ENCODE measurements at places on chromosomes 12 and 14.
A peak's percentile ranks its signal among the peaks of the same experiment; 100 is the strongest.

GRCh38 chr12:121775501-121775900, 18.0 kb downstream of the RHOF start:
- H3K4me3 ChIP-seq, result no peak overlapping the region
- peaks cover 1% of the 10 kb centered on the region for H3K27me3 ChIP-seq
- no peaks in the 10 kb centered on the region for H3K36me3 ChIP-seq
- no peak for DNase-seq

DNA sequence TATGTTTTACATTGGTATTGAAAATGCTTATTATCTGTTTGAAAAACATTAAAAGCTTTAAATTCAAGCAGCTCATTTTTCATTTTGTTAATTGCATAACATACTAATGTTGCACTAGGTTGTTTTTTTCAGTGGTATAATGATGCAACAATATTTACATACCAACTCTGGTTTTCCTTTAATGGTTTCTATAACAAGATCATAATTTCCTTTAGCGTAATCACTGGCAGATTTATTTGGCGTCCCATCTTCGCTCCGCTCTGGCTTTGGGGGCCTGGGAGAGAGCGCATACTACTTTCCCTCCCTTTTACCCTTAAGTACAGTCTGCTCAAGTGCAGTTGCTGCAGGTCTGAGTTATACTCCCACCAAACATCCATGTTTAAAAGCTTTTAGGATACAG, 574.1 kb downstream of the PRKD1 start:
- no peaks in the 10 kb centered on the region for H3K36me3 ChIP-seq
- H3K4me3 ChIP-seq, result no peak overlapping the region
- H3K4me1 ChIP-seq, result no peaks in the 10 kb centered on the region
- H3K27ac ChIP-seq, result no peak overlapping the region
- DNase-seq, result no peak
- no peaks in the 10 kb centered on the region for H3K27me3 ChIP-seq

- H3K27ac ChIP-seq, result no peak overlapping the region
- no peaks in the 10 kb centered on the region for H3K4me1 ChIP-seq
- no peak overlapping the region for H3K4me3 ChIP-seq
- H3K36me3 ChIP-seq, result no peaks in the 10 kb centered on the region
Observed at GRCh38 chr12:94202245-94203180, 54.1 kb downstream of the PLXNC1 start.

DNA sequence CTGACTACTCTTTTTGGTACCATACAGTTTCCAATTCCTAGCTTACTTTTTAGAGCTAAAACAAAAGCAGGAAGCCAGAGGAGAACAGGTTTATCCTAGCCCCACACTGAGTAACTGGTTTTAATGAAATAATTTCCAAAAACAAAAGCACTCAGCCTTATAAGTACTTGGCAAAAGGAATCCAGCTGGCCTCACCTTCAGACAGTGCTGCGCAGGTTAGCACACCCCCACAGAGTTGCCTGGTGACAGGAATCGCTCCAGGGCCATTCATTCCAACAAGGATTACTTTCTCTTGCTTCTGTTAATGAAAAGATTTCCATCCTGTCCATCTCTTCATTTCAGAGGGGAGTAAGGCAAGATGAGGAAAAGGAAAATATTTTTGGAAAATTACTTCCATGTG, 84.6 kb downstream of the SCFD1 start:
- no peak overlapping the region for H3K27ac ChIP-seq
- H3K27me3 ChIP-seq, result no peaks in the 10 kb centered on the region
- H3K4me1 ChIP-seq, result peaks cover 6% of the 10 kb centered on the region
- H3K4me3 ChIP-seq, result no peak overlapping the region

DNA sequence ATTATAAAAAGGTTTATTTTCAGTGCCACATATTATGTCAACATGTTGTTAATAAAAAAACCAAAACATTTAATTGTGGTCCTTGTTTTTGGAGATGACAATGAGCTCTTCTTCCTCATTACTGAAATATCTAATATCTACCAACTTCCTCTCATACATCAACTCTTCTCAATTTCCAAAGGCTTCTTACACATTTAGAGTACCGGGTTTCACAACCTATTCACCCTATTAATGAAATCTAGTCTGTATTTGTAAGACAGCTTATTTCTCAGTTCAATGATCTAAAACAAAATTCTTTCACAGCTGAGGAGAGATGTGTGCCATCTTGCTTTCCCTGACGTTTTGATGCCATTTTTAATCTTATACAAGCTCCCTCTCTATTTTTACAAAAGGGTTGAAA, 14.5 kb downstream of the NRDE2 start:
- H3K27ac ChIP-seq, result no peak overlapping the region
- H3K27me3 ChIP-seq, result no peaks in the 10 kb centered on the region
- no peak overlapping the region for H3K4me3 ChIP-seq
- peaks cover 18% of the 10 kb centered on the region for H3K36me3 ChIP-seq

DNA sequence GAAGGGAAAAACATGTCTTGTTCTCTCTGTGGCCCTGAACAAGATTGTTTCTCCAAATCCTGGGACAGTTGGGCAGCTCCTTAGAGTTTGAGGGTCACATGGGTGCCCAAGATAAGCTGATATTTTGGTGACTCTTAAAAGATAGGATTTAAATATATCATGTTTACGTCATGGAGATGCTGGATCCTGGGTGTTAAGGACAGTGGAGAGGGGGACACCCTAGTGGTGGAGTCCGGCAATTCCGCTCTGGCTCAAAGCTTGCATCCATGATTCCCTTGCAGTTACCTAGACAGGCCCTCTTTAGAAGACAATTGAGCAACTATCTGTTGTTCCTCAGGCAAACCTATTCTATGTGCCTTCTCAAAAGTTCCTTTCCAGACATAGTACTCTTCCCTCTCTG, 101.8 kb downstream of the CMKLR1 start:
- DNase-seq, result no peak
- no peak overlapping the region for H3K4me3 ChIP-seq

- H3K4me1 ChIP-seq, result peaks cover 10% of the 10 kb centered on the region
- H3K4me3 ChIP-seq, result no peak overlapping the region
- DNase-seq, result no peak
- no peaks in the 10 kb centered on the region for H3K36me3 ChIP-seq
- H3K27me3 ChIP-seq, result no peaks in the 10 kb centered on the region
- peak overlapping the region; percentile 94 for H3K27ac ChIP-seq
Observed at GRCh38 chr14:75267141-75267721, 11.4 kb upstream of the FOS start.

- H3K4me1 ChIP-seq, result peaks cover 10% of the 10 kb centered on the region
- peak overlapping the region; percentile 95 for H3K4me3 ChIP-seq
- no peak for DNase-seq
- peak overlapping the region; percentile 11 for H3K27ac ChIP-seq
- peaks cover 9% of the 10 kb centered on the region for H3K36me3 ChIP-seq
Observed at GRCh38 chr12:107684029-107684795, 1.4 kb upstream of the PWP1 start.

GRCh38 chr14:74981462-74981782, 21.3 kb upstream of the EIF2B2 start:
- no peak for DNase-seq
- no peak overlapping the region for H3K4me3 ChIP-seq
- H3K27ac ChIP-seq, result peak overlapping the region; percentile 36
- H3K4me1 ChIP-seq, result peaks cover 34% of the 10 kb centered on the region
- peaks cover 13% of the 10 kb centered on the region for H3K27me3 ChIP-seq
- H3K36me3 ChIP-seq, result peaks cover 2% of the 10 kb centered on the region

DNA sequence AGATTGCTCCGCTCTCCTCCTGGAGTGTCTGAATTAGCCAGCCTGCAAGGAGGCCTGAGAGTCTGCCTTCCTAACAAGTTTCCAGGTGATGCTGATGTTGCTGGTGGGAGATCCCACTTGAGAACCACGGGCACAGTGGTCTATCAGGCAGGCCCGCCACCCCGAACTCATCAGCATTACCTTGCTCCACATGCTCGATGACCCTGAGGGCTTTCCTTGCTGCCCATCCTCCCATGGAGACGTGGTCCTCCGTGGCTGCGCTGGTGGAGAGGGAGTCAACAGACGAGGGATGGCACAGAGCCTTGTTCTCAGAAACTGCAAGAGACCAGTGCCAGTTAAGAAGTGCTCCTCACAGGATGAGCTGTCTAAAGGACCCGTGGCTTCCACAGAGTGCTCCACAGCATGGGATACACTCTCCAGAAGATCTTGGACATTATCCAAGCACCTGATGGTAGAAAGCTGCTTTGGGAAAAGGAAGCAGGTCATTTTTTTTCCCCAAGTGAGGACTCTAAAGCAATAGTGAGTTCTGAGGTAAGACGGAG, 18.3 kb downstream of the HAL start:
- no peak for DNase-seq
- no peak overlapping the region for H3K27ac ChIP-seq
- no peak overlapping the region for H3K4me3 ChIP-seq

DNA sequence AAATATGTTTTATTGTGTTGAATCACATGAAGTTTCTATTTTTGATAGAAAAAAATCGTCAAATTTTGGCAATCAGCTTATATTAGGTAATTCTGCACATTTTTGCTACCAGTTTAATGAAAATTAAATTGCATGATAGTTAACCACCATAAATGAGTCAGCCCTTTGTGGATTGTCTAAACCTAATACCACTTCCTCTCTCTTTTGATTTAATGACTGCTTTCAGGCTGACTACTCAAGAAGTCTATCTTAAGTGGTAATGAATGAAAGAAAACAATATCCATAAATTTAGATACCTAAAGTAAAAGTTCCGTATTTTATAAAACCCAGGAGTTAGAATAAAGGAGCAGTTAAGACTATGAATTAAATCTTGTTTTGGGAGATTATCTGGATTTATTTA, 450.5 kb downstream of the TMEM117 start:
- H3K4me1 ChIP-seq, result peaks cover 7% of the 10 kb centered on the region
- no peaks in the 10 kb centered on the region for H3K27me3 ChIP-seq
- no peak for DNase-seq
- no peak overlapping the region for H3K27ac ChIP-seq

- H3K4me3 ChIP-seq, result peak within 1 kb of the TSS; percentile 93
- H3K4me1 ChIP-seq, result peaks cover 23% of the 10 kb centered on the region
- peak within 1 kb of the TSS; percentile 74 for H3K27ac ChIP-seq
- H3K36me3 ChIP-seq, result peaks cover 6% of the 10 kb centered on the region
Observed at GRCh38 chr12:3076730-3077571, at the start of gene TSPAN9. TSS of gene TSPAN9 (plus strand) at chr12:3077379. CDS start at chr12:3201194, 123,815 bp downstream.

DNA sequence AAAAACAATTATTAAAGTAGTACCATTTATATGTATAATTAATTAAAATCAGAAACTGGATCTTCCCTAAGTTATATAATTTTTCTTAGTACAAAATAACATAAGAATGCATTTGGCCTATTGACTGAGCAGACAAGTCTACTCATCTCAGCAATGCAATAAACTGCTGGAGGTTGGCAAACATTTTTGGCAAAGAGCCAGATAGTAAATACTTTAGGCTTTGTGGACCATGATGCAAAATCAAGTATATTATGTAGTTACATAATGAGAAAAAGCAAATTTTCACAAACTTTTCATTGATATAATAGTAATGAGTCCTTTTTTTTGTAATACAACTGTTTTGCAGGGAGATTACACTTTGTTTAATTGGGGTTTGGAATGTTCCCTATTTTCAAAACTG, 30.9 kb downstream of the ERGIC2 start:
- H3K27me3 ChIP-seq, result no peaks in the 10 kb centered on the region
- no peak for DNase-seq
- H3K4me3 ChIP-seq, result no peak overlapping the region
- no peaks in the 10 kb centered on the region for H3K36me3 ChIP-seq

DNA sequence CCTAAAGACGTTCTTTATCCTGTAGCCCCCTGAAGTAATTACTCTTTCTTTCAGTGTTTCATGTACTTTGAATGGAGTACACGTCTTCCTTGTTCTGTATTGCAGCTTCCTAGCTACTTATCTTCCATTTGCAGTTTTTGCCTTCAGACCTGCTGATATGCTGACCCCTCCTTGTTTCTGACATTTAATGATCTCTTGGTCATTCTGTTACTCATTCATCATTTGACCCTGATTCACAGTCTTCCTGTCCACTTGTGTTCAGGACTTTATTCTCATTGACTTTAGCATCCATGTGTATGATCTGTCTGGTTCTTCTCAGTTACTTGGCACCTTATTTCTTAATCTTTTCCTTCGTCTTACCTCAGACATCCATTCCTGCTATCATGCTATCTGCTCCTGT, 22.2 kb downstream of the CPSF2 start:
- no peak overlapping the region for H3K27ac ChIP-seq
- no peak for DNase-seq
- no peaks in the 10 kb centered on the region for H3K27me3 ChIP-seq
- peaks cover 18% of the 10 kb centered on the region for H3K36me3 ChIP-seq

DNA sequence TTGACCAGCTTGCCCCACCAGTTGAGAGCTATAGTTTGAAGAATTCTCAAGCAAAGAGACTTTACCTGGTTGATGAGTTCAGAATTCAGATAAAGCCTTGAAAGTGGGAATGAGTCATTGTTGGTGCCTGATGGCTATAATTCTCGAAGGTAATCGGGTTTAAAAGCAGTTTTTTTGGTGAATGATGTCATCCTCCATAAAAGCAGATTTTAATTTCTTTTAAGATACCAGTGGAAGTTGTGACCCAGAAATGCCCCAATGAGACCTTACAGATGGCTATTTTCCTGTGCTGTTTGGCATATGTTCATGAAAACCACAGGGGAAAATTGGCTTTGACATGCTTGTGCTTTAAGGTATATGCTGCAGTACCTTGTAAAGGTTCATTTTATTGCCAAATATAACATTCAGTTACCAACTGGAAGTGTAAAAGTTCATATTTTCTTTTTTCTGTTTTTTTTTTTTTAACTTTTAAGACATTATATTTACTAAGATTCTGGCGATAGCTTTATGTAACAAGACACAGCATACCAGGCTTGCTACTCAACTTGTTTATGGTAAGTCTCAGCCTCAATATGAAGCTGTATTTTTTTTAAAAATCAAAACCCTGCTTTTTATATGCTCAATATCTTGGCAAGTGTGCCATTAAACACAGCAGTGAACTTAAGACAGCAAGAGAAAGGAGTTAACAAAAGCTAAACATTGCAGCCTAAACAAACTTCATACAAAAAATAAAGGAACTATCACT, 119.3 kb downstream of the LMNTD1 start:
- H3K27me3 ChIP-seq, result no peaks in the 10 kb centered on the region
- H3K36me3 ChIP-seq, result no peaks in the 10 kb centered on the region
- no peak overlapping the region for H3K4me3 ChIP-seq
- DNase-seq, result no peak
- H3K27ac ChIP-seq, result no peak overlapping the region

- peaks cover 4% of the 10 kb centered on the region for H3K27me3 ChIP-seq
- no peak overlapping the region for H3K4me3 ChIP-seq
- DNase-seq, result peak; percentile 21
- peaks cover 3% of the 10 kb centered on the region for H3K36me3 ChIP-seq
Observed at GRCh38 chr14:104894331-104895206, 29.5 kb downstream of the CEP170B start.

GRCh38 chr14:39369029-39369428, 63.2 kb downstream of the FBXO33 start:
- DNase-seq, result no peak
- peaks cover 18% of the 10 kb centered on the region for H3K36me3 ChIP-seq
- no peak overlapping the region for H3K4me3 ChIP-seq
- H3K27ac ChIP-seq, result no peak overlapping the region

GRCh38 chr12:13197032-13197431, 506 bp downstream of the EMP1 start:
- H3K4me3 ChIP-seq, result peak overlapping the region; percentile 78
- H3K4me1 ChIP-seq, result peaks cover 84% of the 10 kb centered on the region
- peaks cover 10% of the 10 kb centered on the region for H3K27me3 ChIP-seq
- peak overlapping the region; percentile 89 for H3K27ac ChIP-seq

- H3K36me3 ChIP-seq, result peaks cover 10% of the 10 kb centered on the region
- peaks cover 7% of the 10 kb centered on the region for H3K4me1 ChIP-seq
- peak; percentile 12 for DNase-seq
- H3K27ac ChIP-seq, result no peak overlapping the region
Observed at GRCh38 chr14:45201905-45202304, 51.1 kb downstream of the MIS18BP1 start.

GRCh38 chr12:96752211-96752610, 154.8 kb upstream of the NEDD1 start:
- H3K4me1 ChIP-seq, result no peaks in the 10 kb centered on the region
- DNase-seq, result no peak
- no peak overlapping the region for H3K4me3 ChIP-seq
- no peaks in the 10 kb centered on the region for H3K27me3 ChIP-seq
- H3K36me3 ChIP-seq, result no peaks in the 10 kb centered on the region

Data from endothelial cell (in vitro differentiated cells).